Activated T-cell treated with anti-CD3 and anti-CD28 coated beads for 48 hours (primary cell): ENCODE measurements at places on chromosomes 1 and 21.
A peak's percentile ranks its signal among the peaks of the same experiment; 100 is the strongest.

DNA sequence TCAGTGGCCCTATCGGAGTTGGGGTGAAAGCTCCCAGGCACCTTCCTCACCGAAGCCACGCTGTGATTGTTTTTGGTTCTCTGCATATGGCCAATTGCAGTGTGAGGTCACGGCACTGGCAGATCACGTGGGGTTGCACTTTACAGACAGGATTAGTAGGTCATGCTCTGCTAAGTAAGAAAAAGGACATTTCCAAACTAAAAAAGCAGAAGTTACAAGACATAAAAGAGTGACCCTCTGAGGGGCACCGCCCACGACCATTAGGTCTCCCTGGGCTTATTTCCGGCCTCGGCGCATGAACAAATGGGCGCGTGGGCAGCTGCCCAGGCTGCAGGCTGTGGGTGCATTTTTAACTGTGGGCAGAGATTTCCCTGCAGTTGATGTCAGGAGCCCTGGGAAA, 2.0 kb downstream of the CAPN9 start:
- DNase-seq, result no peak

DNA sequence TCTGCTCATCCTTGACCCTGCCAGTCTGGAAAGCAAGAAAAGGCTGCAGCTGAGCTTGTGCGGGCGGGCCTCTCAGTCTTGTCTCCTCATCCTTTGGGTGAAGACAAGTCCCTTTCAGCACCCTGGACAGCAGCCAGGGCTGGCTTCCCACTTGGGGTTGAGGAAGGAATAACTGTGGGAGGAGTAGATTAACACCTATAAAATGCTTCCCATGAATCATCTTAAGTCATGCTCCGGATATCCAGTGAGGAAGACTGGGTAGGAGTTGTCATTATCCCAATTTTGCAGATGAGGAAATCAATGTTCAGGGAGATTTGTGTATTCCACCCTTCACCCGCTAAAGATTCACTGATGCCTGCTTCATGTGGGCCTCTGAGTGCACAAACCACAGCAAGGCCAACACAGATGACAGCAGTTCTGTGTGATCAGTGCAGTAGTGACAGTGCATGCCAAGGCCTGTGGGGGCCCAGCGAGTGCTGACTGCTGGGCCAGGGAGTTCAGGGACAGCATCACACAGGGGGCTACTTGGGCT, 20.1 kb upstream of the COL16A1 start:
- DNase-seq, result no peak

- DNase-seq, result no peak
Measured at GRCh38 chr1:117683571-117684285, 77.9 kb downstream of the TENT5C start.

GRCh38 chr1:12231276-12231595, 1.4 kb downstream of the VPS13D start:
- no peak for DNase-seq

DNA sequence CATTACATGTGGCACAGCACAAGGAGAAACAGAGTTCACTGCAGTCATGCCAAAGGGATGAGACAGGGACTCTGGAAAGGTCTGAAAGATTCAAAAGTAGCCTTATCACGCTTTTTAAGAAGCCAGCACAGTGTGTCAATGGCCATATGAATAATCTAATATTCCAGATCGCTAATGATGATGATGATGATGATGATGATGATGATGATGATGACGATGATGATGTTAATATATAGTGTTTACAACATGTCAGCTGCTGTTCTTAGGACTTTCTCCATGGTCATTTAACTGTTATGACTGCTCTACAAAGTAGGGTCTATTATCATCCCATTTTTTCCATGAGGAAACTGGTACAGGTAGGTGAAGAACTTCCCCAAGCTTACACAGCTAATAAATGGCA, 64.4 kb downstream of the NTMT2 start:
- no peak for DNase-seq

DNA sequence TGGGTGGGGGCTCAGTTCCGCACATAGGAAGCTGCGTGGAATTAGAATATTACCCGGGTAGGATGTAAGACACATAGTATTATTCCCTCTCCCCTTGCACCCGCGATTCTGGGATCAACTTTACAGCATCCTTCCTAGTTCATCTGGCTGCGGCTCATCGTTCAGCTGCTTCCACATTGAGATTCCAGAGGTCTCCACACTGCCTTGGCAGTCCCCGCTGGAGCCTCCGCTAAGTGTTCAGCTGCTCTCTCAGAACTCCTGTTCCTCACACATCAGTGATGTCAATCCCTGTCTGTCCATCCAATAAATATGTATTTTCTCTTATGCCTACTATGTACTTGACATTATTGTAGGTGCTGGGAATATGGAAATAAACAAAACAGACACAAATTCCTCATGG, 135.6 kb upstream of the SYT6 start:
- DNase-seq, result no peak

DNA sequence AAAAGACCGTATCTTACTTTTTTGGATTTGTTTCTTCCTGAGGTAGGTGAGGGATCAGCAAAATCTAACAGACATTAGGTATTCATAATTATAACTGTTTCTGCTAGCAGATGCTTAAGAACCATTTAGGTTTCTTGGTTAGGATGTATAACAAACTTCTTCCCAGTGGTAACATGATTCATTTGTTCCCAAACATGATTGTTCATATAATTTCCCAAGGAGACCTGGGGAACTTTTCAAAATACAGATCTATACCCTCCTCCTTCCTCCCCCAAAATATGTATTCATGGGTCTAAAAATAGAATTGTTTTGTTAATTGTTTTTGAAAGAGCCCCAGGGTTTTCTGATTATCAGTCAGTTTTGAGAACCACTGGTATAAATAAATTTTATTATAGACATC, 228.2 kb downstream of the COP1 start:
- DNase-seq, result no peak

DNA sequence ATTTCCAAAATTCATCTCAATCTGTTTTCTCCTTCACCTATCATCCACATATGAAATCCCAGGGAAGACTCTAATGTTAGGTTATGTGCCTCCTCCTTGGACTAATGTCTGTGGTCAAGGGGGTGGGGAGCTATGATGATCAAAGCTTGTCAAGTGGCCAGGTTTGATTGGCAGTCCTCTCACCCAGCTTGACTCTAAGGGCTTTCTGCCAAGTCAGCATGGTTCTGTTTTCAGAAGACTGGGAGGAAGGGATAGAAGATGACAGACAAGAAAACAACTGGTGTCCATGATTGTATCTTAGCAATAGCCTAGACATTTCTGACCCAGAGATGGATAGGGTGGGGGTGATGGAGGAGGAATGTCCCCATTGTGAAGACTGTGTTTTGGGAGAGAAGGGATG, 9.1 kb upstream of the THEM5 start:
- DNase-seq, result no peak

- DNase-seq, result no peak
Measured at GRCh38 chr21:29477941-29478340, 179.2 kb downstream of the BACH1 start.

DNA sequence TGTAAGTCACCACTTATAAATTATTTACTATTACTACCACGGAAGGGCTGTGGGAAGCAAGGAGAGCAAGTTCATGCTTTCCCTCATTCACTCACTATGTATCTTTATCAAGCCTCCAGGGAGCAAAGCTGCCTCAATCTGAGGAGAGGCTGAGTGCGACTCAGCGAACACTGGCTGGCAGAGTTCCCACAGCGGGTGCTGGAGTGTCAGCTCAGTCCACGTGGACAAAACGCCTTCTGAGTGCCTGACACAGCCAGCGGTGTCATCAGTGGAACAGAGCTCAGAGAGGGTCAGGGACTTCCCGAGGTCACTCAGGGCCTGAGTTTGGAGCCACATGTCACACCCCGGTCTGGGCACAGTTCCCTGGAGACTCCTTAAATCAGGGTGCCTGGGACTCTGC, 16.9 kb downstream of the MATN1 start:
- DNase-seq, result no peak

DNA sequence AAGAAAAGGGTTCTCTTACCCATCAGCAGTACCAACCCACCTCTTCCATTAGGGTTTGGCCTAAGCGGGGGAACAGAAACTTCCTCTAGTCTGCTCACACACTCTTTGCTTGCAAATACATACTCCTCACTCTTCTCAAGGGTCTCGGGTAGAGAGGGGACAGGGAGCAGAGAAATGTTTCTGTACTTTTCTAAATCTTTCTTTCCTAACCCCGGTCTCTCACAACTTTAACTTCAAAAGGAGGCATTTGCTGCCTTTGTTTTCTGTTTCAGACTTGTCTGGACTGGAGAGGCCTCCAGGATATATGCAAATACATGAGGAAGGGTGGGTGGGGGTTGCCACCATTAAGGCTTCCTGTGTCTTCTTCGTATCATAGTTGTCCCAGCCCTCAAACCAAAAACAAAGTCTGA, 10.5 kb upstream of the LAX1 start:
- DNase-seq, result no peak

- no peak for DNase-seq
Measured at GRCh38 chr1:18309552-18310155, 171.1 kb upstream of the KLHDC7A start.

DNA sequence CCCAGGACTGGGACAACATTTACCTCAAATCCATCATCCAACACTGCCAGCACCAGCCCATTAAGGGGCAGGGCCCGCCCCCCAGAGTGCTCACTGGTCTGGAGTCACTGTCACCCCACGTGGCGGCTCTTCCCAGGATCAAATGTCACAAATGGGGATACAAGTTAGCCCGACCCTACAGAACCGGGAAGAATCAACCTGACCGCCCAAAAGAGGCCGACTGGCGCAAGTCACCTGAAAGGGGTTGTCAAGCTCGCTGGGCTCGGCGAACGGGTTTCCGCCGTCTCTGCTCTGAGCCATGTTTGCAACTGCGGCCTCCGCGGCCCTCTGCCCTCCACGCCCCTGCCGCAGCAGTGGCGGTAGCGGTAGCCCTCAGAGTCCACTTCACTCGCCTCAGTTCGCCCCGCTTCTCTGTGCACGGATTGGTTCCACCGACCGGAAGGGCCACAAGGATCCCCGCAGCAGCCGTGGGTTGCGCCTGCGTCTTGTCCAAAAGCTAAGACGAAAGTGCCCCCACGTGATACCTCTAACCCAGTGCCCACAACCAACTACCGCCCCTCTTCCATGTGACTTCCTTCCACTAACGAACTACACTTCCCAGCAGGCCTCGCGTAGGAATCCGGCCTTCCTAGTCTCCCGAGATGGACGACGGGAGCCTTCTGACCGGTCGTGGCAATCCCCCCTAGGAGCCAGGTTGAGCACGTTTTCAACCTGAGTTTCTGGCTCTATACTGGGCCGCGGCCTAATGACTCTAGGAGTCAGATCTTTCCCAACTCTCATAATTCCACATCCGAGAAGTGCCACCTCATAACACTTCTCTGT, at the start of gene SCAMP3:
Gene SCAMP3, minus strand, starts transcription at position 509 of the 822 bp plus-strand sequence. Its CDS starts 209 bp downstream, at position 300.
- peak; percentile 82 for DNase-seq

GRCh38 chr1:67843331-67843730, 10.1 kb upstream of the GNG12 start:
- DNase-seq, result no peak

- no peak for DNase-seq
Measured at GRCh38 chr1:81144240-81144825, 656.4 kb upstream of the ADGRL2 start.

- no peak for DNase-seq
Measured at GRCh38 chr1:20484519-20485462, 1.2 kb downstream of the CAMK2N1 start.
